ENCODE measurements at places on chromosomes 12 and 14.

DNA sequence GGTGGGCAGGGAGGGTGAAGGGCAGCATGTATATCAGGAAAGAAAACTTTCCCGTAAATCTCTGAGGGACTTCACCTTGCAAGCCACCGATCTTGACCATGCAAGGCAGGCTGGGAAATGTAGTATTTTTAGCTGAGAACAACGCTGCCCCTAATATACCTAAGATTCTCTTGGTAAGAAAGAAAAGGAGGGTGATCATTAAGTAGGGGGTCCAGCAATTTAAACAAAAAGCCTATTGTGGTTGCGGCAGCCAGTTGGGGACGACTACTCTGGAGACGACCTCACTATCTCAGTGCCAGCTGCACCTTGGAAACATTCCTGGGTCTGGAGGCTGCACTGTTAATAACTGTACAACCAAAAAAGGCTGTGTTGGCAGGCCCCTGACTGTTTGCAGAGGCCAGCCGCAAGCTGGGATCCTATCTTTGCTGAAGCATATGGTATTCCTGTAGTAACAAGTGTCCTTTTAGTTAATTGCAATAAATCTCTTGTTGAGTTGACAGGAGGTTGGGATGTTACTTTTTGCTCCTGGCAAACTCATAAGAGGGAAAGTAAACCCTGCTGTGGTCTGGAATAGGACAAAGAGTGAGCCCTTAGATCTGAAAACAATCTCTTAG, 6.4 kb downstream of the APOLD1 start:
- no peak for DNase-seq

DNA sequence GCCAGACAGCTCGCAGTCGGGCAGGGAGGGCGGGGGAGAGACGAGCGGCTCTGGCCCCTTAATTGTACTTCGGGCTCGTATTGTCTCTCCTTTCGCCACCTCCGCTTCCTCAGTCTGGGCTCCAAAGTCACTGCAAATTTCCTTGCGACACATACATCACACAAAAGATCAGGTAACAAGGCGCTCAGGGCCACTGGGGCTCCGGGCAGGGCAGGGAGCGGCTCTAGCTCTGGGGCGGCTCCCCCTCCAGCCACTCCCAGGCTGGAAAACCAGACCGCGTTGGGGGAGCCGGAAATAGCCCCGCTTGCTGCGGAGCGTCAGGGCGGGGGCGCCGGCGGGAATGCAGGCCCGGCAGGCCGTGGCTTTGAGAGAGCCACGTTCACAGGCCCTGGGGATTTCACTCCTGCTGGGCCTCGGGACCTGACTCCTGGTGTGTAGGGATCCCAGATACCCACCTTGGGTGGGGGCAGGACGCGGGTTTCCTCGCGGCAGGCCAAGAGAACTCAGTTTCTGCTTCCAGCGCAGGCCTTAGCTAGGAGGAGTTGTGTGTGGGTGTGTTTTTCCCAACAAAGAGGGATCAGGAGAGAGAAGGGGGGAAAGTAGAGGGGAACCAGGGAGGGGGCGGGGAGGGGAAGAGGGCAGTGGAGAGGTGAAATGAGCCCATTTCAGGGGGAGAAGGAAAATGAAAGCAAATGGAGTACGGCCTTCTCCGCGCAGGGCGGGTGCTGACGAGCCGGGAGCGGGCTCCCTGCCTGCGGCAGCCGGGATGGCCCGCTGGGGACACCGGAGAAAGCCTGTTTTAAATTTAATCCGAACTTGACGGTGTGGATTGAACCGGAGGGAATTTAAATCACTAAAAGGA, 4.4 kb upstream of the HOXC9 start:
- DNase-seq, result no peak

GRCh38 chr12:75389706-75390105, 1.2 kb upstream of the GLIPR1L2 start:
- DNase-seq, result no peak

GRCh38 chr12:91273560-91273959, 90.9 kb upstream of the DCN start:
- no peak for DNase-seq
